ENCODE measurements at places on chromosomes 12 and 14.

DNA sequence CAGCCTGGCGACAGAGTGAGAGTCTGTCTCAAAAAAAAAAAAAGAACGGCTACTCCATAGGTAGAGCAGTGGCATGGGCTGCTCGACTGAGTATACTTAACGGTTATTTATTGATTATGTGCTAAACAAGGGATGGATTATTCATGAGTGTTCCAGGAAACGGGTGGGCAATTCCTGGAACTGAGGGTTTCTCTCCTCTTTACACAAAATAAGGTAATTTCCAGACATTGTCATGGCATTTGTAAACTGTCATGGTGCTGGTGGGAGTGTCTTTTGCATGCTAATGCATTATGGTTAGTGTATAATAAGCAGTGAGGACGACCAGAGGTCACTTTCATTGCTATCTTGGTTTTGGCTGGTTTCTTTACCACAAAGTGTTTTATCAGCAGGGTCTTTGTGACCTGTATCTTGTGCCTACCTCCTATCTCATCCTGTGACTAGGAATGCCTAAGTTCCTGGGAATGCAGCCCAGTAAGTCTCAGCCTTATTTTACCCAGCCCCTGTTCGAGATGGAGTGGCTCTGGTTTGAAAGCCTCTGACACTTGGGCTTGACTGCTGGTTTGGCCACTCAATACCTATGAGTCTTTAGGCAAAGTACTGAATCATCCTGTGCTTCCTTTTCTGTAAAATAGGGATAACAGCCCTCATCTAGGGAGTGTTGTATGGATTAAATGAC lies 3.2 kb downstream of the DGLUCY start:
- no peak for DNase-seq

DNA sequence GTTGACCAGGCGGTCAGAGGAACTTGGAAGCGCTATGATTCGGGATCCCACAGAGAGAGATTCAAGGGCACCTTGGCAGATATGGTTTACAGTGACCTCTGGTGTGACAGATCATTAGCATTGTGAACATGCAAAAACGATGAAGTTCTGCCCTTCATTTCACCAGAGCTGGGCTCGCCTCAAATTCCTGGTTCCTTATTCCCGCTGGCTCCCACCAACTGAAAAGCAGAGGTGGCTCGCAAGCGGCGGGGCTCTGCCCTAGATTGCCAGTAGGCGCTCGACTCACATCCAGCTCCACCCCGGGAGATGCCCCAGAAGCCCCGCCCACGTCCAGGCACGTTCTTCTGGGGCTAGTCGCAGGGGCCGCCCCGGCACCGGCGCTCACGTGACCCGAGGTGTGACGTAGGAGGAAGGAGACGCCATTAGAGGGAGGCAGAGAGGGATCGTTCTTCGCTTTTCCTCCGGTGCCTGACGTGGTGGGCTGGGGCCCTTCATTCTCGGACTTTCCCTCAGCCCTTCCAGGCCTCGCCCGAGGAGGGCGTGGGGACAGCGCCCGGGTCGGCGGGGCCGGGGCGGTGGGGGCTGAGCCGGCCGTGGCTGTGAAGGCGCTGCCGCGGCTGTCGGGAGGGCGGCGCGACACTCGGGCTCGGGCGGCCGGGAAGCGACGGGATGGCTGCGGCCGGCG lies at the start of gene RAB21:
RAB21 (plus strand) TSS at position 403 of the 685 bp plus-strand sequence; CDS start at position 670, 267 bp downstream.
- peak; percentile 97 for DNase-seq

- DNase-seq = no peak
Measured at GRCh38 chr12:110436231-110436630, 13.9 kb downstream of the ARPC3 start.

DNA sequence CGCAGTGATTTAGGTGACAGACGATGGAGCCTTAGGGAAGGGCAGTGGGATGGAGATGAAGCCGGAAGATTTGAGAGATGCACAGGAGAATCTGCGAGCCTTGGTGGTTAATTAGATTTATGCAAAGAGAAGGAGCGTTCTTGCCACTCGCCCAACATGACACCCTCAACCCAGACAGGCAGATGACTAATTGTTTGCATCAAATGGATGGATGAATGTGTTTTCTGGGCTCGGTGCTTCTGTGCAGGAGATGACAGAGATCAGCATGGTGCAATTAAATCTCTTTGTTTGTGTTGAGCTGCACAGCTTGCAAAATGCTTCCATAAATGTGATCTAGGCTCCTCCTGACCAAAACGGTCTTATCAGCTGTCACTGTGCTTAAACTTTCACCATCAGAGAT lies 202.3 kb upstream of the PRMT8 start:
- DNase-seq = no peak

GRCh38 chr14:97379091-97379531 lies 581.9 kb downstream of the VRK1 start:
- DNase-seq = no peak

- no peak for DNase-seq
Measured at GRCh38 chr14:100434911-100435438, 111.8 kb downstream of the SLC25A47 start.

- no peak for DNase-seq
Measured at GRCh38 chr12:16294376-16294956, 17.0 kb upstream of the SLC15A5 start.

- DNase-seq = peak; percentile 54
Measured at GRCh38 chr12:107092669-107093416, 506 bp downstream of the CRY1 start.

DNA sequence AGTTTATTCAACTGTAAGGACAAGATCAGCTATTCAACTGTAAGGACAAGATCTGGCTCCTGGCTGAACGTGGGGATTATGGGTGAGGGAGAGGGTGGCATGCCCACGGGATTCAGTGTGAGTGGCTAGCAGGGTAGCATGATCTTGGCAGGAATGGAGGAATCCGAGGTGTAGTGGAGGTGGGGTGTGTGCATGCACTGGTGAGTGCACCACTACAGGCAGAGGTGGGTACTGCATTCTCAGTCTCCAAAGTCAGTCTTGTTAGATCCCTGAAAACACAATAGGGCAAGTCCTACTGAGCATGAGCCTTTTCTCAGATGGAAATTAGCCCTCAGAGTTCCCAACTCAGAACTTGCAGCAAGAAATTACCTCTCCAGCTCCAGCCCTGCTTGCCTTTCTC lies 32.2 kb upstream of the DCD start:
- peak; percentile 50 for DNase-seq

DNA sequence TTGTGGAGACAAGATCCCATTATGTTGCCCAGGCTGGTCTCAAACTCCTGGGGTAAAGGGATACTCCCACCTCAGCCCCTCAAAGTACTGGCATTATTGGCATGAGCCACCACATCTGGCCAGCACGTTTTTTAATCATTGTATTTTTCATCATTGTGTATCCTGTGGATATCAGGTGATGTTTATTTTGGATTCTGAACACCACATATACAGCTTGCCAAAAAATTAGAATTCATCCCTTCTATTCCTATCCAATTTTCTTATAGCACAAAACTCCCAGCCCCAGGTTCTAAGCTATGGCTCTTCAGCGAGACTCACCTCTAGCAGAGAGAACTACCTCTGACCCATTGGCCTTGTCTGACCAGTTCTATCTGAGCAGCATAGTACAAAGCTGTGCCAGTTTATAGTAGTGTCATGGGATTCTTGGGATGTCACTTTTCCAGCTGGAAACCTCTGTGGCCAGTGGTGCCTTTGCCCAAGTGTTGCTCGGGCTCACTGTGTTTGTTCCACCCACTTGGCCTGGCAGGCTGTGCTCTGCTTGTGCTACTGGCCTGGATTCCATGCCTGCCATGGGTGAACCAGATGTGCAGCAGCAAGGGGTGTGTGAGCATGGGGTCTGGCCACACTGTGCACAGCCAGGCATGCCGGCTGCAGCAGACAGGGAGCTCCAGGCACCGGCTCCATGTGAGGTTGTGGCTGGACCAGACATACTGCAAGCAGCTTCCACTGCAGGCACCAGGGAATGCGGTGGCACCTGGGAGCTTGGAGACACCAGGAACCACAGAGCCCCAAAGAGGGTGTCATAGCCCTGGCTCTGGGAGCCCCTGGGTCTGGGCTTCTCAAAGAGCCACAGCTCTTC lies 37.2 kb downstream of the TIMELESS start:
- no peak for DNase-seq

- DNase-seq = no peak
Measured at GRCh38 chr12:66072135-66072534, 58.4 kb downstream of the LLPH start.

DNA sequence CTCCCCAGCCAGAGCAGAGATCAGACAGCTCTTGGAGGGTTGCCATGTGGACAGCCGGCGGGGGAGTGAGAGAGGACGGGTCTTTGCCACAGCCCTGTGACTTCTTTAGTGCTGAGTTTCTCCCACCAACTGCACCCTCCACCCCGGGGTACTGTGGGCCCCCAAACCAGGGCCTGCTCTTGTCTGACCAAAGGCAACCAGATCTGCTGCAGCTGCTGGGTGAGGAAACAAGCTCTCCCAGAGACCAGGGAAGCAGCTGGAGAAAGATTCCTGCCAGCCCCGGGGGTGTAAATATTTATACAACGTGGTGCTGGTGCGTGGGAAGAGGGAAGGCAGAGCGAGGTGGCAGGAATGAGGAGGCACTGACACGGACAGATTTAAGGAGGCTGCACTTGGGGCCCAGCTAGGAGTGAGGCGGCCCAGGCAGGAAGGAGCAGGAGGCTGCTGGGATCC lies 14.3 kb upstream of the ZFP36L1 start:
- DNase-seq = no peak

GRCh38 chr14:63454863-63455622 lies 88.1 kb downstream of the PPP2R5E start:
- no peak for DNase-seq

- no peak for DNase-seq
Measured at GRCh38 chr14:22518073-22518472, 71.0 kb downstream of the DAD1 start.

- no peak for DNase-seq
Measured at GRCh38 chr12:24408305-24408704, 458.8 kb upstream of the SOX5 start.

- DNase-seq = no peak
Measured at GRCh38 chr14:83133981-83134645, 1600.5 kb upstream of the SEL1L start.

DNA sequence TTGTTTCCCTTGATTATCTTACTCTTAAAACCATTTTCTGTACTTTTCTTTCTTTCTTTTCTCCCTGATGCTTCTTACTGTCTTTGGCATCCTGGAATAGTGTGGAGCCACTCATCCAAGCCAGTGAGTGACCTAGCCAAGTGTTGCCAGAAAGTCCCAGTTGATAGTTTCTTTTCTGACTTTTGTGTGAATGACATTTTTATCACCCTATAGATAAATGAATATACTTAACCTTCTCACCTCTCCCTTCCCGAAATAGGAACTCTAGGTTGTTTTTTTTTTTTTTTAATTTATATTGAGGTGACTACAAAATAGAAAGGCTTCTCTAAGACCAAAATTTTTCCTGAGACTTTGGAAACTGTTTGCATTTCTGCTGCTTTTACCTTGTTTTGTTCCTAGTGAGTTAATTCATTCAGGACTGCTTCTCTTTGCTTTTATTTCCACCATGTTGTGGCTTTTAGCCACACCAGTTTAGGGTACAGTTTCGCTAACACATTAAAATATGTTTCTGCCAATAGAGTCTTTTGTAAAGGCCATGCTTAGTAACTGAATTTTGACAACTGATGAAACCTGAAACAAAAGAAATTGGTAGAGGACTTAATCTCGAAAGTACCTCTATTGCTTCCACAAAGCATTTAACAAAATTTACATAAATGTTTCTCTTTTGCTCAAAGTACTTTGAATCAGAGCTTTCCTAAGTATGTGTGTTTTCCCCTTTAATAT lies 194.6 kb downstream of the ERC1 start:
- DNase-seq = no peak

- DNase-seq = no peak
Measured at GRCh38 chr12:56979628-56980027, 22.2 kb upstream of the RDH16 start.

- DNase-seq = peak; percentile 43
Measured at GRCh38 chr14:36660736-36661505, 739 bp upstream of the PAX9 start.

GRCh38 chr12:96701856-96702255 lies 205.2 kb upstream of the NEDD1 start:
- DNase-seq = no peak

DNA sequence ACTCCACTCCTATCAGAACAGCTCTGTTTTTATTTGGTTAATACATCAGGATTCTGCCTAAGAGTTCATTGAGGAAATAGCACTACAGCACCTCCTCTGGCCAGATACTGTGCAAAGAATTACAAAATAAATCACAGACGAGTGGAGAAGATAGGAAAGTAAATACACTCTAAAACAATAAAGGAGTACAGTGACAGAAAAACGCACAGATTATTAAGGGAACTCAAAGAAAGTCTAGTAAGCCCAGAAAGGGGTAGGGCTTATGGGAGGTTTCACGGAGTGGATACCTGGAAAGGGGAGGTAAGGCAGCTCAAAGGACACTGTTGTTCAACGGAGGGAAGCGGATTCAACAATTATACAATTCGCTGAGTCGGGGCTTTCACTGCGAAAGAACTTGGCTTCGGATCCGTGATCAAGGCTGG lies 5.5 kb downstream of the OR10AD1 start:
- no peak for DNase-seq

DNA sequence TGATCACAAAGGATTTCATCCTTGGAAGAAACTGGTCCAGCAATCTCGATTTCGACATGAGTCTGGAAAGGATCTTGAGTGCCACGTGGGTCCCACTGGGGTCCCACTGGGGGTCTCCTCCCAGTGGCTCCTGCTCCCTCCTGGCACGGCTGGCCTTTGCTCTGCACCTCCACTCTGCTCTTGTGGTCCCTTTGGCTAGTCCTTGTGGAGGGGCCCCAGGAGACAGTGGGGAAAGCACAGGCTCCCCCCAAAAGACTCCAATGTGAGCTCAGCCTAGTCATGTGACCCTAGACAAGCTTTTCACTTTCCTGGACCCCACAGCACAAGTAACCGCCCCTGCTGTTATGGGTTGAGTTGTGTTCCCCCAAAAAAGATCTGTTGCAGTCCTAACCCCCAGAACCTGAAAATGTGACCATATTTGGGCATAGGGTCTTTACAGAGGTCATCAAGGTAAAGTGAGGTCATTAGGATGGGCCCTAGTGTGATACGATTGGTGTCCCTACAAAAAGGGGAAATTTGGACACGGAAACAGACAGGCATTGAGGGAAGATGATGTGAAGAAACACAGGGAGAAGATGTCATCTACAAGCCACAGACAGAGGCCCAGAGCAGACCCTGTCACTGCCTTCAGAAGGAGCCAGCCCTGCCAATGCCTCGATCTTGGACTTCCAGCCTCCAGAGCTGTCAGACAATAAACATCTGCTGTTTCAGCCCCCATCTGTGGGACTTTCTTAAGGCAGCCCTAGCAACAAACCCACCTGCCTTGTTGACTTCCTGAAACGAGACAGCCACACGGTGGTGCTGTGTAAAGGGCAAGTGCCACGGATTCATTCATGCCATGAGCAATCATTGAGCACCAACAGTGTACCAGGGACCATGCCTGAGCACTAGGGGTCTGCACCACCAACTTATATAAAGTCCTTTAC lies 23.8 kb upstream of the PPP2R5C start:
- no peak for DNase-seq

- no peak for DNase-seq
Measured at GRCh38 chr14:59490756-59491155, 6.4 kb downstream of the JKAMP start.

GRCh38 chr12:76383988-76384387 lies 35.8 kb upstream of the BBS10 start:
- DNase-seq = no peak

Measured in Caco-2 (cell line).